CD4-positive, alpha-beta T cell treated with Interleukin-17A for 1 hour (primary cell): ENCODE measurements at places on chromosomes 1 and 21.

DNA sequence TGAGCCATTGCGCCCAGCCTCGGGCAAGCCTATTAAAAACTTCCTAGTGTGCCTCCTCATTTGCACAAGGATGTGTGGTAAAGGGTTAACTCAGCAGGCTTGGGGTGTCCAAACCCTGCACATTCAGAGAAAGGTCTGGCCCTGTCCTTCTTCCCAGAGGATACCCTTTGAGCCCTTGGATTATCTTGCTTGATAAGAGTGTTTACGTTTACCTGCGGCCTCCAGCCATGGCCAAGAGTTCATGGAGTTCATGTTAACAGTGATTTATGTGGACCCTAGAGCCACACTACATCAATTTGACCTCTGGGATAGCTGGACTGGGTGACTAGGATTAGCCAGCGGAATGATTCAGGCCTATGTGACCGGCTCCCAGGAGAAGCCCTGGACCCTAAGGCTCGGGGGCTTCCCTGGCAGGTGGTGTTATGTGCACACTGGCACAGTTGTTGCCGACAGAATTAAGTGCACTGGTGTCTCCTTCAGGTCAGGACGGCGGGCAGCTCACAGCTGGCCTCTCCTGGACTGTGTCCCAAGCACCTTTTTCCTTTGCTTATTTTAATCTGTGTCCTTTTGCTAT is 7.7 kb upstream of the TCP10L start:
- no peak for DNase-seq

DNA sequence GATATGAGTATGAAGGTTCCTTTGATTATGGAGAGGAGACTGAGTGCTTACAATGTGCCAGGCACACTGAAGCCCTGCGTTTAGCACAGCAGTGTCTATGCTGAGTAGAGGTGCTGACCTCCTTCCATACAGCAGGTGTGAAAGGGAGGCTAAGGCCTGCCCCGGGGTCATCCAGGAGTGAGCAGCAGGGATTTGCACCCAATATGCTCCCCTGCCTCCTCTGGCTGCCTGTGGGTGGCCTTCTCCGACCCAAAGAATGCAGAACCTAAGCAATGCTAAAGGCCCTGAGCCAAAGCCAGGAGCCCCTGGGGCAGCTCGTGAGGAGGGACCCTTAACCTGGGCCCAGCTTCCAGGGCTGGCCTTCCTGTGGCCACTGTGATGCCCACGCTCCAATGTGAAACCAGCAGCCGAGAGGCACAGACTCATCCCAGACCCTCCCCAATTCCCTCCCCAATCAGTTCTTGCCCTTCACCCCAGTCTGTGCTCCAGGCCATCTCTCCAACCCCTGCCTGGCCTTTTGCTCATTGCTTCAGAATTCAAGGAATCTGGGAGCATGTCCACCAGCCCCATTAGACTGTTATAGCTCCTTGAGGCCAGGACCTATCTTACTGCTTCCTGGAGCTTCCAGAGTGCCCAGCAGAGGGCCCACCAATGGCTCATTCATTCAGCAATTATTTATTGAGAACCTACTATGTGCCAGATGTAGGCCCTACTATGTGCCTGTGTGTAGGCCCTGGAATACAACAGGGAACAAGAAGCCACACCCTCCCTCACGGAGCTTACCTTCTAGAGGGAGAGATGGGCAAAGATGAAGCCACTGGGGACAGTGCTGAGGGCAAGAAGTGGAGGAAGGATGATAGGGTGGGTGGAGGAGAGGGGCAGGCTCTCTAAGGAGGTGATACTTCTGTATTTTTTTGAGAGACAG is 53.3 kb downstream of the TAS1R2 start:
- DNase-seq: no peak

DNA sequence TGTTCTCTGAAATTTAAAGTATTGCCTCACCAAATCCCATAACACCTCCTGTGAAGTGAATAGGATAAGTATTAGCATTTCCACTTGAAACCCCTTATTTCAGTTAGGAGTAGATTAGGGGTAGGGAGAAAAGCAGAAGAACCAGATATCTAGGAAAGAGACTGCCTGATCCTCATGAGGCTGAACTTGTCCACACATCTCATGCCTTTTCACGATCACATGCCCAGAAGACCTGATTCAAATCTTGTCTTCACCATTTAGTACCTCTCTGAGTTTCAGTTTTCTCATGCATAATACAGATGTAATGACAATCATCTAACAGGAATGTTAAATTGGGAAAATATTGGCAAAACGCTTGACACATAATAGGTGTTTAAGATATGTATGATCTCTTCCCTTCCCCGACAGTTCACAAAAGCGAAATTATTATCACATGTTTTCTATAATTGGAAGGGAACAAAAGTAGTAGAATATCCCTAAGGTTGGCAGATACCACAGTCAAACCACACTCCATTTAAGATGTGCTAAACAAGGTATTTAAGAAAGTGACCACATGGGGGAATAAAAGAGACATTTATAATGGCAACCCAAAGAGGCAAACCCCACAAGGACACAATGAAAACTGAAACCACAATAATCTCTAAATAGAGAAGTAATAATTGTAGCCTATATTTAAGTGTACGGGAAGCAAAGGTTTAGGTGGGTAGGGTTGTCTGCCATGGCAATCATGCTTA is 25.2 kb downstream of the GFI1 start:
- peak; percentile 41 for DNase-seq

DNA sequence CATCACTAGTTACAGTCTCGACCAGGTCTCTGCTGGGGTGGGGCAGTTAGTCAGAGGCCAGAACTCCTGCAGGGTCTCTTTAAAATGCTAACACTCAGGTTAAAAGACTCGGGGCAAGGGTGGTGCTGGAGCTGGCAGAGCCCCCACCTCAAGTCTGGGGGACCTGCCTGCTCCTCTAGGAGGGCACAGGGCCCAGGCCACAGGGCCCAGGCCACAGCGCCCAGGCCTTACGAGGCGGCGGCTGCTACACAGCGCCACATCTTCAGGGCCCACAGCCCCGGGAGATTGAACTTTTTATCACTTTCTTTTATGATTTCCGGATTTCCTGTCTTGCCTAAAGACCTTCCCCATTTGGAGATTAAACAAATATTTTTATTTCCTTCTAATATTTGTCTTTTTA is 10.4 kb downstream of the MPZ start:
- DNase-seq: no peak

DNA sequence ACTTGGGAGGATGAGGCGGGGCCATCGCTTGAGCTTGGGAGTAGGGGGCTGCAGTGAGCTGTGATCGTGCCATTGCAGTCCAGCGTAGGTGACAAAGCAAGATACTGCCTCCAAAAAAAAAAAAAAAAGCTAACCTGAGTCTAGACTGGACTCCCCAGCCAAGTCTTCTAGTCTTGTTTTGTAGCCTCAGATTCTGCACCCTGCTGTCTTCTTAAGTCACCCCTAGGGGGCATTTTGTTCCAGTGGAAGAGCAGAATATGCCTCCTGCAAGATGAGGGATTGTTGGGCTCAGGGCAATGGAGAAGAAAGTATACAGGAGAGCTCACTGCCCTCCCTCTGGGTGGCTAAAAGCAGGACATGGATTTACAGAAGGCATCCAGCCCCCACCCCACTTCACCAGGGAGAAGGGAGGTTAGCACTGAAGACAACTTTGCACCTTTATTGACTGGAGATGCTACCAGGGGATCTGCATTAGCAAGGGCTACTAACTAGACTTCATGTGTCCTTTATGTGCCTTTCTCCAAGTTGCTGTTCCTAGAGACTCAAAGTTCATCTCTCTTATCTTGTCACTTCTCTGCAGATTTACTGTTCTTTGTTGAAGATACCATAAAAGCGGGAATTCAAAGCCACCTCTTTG is 15.3 kb upstream of the RNF187 start:
- peak; percentile 64 for DNase-seq

GRCh38 chr1:23528250-23528978 is 2.6 kb downstream of the E2F2 start:
- DNase-seq: peak; percentile 83

DNA sequence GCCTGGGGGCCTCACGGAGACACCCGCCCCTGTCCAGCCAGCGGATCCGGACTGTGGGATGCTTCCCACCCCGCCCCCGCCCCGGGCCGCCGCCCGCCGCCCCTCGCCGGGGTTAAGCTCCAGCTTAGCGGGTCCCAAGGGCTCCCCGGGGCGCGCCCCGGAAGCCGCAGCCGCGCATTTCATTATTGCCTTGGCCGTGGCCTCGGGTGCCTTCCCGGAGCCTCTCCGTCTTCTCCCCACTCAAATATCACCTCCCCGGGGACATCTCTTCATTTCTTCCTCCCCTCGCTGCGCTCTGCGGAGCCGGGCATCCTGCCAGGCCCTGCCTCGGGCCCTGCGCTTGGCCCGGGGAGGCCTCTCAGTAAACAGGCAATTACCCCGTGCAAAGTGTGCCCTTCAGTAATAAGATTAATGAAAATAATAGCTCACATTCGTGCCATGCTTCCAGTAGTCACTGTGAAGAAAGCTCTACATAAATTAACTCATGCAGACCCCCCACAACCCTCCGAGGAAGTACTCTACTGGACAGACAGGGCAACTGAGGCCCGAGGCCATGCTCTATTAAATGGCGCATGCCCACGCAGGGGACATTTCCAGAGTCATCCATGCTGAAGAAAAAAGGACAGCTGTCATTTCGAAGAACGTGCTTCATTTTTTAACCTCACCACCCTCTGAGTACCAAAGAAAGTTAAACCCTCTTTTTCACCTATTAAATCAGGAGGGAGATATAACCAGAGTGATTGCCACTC is 49.9 kb upstream of the LAPTM5 start:
- DNase-seq: no peak

DNA sequence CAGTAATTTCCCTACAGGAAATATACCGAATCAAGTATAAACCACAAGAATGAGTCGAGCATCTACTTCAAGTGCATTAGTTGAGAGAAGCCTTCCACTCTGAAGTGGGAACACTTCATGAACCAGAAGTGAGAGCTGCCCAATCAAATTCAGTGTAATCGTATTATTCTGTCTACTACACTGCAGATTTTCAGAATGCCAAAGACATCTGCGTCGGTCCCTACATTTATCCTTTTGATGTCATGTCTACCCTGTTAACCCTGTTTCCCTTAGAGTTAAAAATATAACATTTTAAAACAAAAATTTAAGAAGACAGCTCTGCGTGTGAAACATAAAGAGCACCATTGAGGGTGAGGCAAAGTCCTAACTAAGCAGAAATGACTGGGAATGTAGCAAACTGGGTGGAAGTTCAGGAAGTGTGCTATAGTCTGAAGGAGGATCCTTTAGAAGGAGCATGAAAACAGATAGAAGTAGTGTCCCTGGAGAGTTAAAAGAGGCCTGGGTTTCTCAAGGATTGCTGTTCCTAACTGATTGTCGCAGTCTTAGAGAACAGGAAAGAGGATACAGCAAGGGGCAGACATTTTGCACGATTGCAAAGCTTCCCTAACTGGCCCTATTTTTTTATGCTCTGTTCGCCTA is 291.2 kb downstream of the PTPRC start:
- DNase-seq: peak; percentile 56

GRCh38 chr21:36310016-36310415 is 10.0 kb upstream of the MORC3 start:
- DNase-seq: peak; percentile 38

- DNase-seq: no peak
Measured at GRCh38 chr1:181469829-181470228, 13.5 kb upstream of the CACNA1E start.
